ENCODE measurements at places on chromosomes 11 and 22.

DNA sequence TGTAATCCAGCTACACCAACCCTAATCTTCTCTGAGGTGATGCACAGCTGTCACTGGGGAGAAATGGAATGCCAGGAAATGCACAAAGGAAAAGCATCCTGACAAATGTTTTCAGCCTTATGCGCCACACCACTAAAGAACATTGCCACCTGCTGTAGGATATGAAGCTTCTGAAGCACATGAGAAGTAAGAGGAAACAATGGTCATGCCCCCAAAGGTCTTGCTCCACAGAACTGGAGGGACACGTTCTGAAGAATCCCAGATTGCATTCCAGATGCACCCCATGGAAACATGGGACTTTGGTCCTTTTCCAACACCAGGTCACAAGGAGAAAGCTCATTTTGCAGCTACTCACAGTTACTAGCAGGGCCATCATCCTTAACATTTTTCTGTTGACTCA is 48.7 kb upstream of the ZBED5 start:
- no peak for DNase-seq

GRCh38 chr22:23063539-23064380 is 6.6 kb upstream of the GNAZ start:
- no peak for DNase-seq

DNA sequence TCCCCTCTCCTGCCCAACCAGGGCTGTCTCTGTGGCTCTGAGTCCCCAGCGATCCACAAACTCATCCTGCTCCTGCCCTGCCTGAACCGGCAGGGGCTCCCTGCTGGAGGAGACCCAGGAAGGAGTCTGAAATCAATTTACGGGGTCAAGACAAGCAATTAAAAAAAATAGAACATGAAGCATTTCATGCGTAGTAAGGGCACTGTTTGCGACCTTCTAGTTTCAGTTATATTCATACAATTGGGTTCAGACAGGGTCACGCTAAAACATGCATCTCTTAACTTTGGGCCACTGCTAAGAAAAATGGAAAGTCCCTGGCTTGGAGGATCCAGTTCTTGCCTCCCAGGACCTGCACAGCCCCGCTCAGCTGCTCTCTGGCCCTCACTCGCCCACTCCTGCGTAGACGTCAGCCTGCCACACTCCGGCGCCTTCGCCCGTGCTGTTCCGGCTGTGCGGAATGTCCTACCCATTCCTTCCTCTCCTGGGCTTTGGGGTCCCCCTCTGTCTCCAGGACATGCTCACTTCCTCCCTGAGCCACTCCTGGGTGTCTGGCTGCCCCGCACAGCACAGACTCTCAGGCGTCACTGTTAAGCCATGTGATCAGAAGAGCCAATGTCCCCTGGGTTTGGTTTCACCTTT is 12.8 kb downstream of the NFAM1 start:
- DNase-seq = no peak

- DNase-seq = no peak
These were observed 132.4 kb downstream of the SWAP70 start for GRCh38 chr11:9796266-9796665.

GRCh38 chr11:32932196-32932595 is 39.6 kb downstream of the QSER1 start:
- DNase-seq = no peak

GRCh38 chr11:121591405-121592033 is 138.8 kb upstream of the SORL1-AS1 start:
- DNase-seq = no peak

GRCh38 chr11:2826679-2827056 is 58.9 kb downstream of the CDKN1C start:
- no peak for DNase-seq

DNA sequence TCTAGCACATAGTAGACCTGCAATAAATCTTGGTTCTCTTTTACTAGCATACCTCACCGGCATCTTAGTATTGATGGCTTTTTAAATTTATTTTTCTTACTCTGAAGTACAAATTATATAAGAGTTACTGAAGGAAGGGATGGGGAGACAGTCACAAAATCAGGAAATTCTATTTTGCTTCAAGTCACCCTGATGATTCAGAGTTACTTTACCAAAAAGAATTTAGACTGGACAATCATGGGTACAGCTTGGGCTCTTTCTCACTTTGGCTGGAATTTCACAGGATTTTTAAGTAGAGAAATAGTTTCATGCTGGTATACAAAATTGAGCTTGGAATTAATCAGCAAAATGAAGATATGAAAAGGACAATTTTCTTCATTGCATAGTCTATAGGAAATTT is 919.2 kb downstream of the METTL15 start:
- no peak for DNase-seq

DNA sequence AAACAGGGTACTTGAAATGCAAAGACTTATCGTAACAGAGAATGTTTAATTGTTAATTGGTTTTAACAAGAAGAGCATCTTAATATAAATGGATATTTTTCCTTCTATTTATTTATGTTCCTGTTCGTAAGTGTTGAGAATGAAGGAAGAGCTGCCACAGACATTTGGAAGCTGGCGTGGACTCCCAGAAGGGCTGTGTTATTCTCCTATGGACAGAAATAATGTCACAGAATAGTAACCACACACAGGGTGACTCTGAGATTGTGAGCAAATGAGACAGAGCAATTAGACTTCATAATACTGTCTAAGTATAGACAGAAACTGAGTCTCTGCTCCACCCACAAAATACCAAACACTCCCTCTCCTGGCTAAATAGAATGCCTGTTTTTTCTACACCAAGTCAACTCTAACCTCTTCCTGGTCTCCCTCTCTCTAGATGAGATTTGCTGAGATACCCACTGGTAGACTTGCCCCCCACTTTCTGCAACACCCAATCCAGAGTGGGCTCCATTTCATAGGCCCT is 6.1 kb downstream of the APOL3 start:
- DNase-seq = no peak
